ENCODE measurements at places on chromosomes 6 and 20.

- DNase-seq = no peak
Measured at GRCh38 chr20:60430516-60431001, 472.3 kb downstream of the CDH26 start.

GRCh38 chr6:155079985-155080452, 84.9 kb downstream of the TIAM2 start:
- DNase-seq = no peak

GRCh38 chr6:47529734-47530133, 52.1 kb downstream of the CD2AP start:
- no peak for DNase-seq

DNA sequence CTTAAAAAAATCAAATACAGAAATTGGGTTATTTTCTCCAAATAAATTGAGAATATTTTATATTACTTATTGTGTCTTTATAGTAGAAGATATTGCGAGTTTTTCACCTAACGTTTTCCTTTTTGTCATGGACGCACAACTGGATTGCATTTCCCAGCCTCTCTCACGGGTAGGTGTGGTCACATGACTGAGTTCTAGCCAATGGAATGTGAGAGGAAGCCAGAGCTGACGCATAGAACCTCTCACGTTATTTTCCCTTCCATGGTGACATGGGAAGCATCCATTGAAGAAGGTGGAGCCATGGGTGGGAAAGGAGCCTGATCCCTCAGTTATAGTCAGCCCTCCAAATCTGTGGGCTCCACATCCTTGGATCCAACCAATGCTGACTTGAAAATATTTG, 155.9 kb upstream of the UST start:
- DNase-seq = no peak

DNA sequence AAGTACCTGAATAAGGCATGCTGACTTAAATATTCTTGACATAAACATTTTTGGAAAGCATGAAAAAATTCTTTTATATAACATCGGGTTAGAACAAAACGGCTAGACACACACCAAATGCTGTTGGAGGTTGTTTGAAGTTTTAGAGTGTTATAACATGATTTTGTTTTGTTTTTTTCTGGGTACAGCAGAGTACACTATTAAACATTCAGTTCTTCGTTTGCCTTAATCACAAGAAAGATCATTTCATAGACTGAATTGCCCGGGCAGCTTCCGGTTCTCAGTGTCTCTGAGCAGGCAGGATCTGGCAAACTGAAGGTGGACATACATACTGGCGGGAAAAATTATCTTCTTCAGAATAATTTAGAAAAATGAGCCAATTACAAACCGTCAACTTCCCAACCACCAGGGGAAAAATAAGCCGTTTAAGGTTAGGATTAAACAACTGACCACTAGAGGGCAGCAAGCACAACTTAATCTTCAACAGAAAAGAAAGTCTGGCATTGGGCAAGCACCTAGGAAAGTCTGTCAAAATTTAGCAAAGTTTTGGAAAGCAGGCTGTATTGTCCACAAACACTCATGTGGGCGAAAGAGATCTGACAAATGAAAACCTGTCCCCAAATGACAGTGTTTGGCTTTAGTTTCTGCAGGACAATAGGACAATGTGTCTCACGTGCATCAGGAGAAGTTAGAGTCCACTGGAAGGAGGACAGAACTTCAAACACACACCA, 15.0 kb downstream of the ZNF217 start:
- DNase-seq = peak; percentile 52

GRCh38 chr6:131430531-131430930, 142.5 kb upstream of the ARG1 start:
- no peak for DNase-seq

All from AG04449 (cell line).